ENCODE measurements at places on chromosomes 5 and 9.

DNA sequence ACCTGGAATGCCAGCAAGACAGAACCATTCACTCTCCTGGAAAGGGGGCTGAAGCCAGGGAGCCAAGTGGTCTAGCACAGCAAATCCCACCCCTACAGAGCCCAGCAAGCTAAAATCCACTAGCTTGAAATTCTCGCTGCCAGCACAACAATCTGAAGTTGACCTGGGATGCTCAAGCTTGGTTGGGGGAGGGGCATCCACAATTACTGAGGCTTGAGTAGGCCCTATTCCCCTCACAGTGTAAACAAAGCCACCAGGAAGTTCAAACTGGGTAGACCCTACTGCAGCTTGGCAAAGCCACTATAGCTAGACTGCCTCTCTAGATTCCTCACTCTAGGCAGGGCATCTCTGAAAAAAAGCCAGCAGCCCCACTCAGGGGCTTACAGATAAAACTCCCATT is 17.3 kb downstream of the RIGI start:
- DNase-seq: no peak

GRCh38 chr5:143235423-143235822 is 168.1 kb downstream of the NR3C1 start:
- peak; percentile 87 for DNase-seq

DNA sequence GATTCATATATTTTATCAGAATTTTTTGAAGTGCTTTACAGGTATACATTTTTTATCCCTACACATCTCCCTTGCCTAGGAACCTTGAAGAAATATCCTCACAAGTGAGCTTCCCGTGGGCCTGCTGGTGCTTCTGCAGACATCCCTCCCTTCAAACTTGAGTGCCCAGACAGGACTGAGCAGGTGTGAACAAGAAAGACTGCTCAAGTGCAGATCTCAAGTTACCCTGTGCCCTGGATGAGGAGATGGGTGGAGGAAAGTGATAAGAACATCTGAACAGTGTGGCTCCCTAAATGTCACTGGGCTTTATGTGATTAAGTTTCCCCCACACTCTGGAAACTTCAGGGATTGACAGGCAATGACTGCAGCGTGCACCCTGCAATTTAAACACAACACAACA is 209.8 kb downstream of the TLE1 start:
- DNase-seq: no peak

GRCh38 chr9:10007356-10007755 is 605.4 kb downstream of the PTPRD start:
- DNase-seq: no peak

- DNase-seq: peak; percentile 22
Observed at GRCh38 chr5:169978714-169979113, 1.6 kb downstream of the INSYN2B start.

GRCh38 chr9:36316611-36317317 is 58.5 kb upstream of the GNE start:
- DNase-seq: peak; percentile 73

- DNase-seq: no peak
Observed at GRCh38 chr5:155906046-155906445, 420.9 kb upstream of the SGCD start.

DNA sequence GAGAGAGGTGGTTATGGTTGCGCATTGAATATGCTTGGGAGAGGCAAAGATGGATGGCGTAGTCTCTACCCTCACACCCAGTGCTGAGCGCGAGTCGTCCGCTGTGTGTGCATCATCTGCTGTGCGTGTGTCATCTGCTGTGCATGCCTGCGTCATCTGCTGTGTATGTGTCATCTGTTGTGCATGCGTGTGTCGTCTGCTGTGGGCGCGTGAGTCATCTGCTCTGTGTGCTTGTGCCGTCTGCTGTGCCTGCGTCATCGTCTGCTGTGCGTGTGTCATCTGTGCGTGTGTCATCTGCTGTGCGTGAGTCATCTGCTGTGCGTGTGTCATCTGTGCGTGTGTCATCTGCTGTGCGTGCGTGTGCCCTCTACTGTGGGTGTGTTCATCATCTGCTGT is 68.0 kb upstream of the IRX4 start:
- DNase-seq: no peak

DNA sequence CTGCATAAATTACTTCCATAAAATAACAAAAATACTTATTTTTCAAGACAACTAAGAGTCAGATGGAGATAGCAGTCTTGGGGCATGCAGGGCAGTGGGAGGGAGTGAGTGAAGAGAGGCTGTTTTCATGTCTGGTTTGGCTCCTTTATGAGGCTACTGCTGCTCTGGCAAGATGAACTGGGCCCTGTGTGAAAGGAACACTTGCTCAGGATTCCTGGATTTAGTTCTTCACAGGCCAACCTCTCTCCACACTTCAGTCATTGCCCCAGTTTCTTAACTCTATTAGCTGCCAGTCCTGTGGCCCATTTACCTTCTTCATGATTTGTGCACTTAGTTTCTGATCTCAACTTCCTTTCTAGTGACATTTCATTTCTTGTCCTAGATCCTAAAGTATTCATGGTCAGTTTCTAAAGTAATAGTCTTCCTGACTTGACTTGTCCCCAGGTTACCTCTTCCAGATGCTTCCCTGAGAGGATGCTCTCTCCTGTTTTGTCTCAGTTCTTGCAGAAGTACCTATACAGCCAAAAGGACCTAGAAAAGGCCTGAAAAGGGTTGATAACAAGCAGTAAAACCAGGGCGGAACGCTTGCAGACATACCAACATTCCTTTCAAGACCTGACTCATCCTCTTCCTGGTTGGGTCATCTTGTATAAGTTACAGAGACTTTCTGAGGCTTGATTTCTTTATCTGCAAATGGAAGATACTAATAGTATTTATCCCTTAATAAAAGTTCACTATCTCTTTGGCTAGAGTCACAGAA is 77.0 kb upstream of the ZFAND5 start:
- peak; percentile 88 for DNase-seq

DNA sequence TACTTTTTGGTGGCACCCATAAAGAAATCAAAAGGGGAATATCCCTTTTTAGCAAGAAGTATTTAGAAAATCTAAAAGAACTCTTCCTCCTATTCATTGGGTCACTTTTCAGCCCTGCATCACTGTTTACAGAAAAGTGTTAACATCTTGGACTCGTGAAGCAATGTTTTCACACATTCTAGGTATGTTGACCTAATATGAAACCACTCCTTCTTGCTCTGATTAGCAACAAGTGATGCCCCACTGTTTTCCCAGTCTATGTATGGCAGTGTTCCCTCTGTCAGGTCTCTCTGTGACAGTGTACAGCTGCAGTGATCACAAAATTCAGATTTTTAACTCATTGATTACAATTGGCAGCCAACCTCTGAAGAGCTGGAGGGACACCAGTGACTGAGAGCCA is 148.2 kb upstream of the SLC12A2 start:
- no peak for DNase-seq

DNA sequence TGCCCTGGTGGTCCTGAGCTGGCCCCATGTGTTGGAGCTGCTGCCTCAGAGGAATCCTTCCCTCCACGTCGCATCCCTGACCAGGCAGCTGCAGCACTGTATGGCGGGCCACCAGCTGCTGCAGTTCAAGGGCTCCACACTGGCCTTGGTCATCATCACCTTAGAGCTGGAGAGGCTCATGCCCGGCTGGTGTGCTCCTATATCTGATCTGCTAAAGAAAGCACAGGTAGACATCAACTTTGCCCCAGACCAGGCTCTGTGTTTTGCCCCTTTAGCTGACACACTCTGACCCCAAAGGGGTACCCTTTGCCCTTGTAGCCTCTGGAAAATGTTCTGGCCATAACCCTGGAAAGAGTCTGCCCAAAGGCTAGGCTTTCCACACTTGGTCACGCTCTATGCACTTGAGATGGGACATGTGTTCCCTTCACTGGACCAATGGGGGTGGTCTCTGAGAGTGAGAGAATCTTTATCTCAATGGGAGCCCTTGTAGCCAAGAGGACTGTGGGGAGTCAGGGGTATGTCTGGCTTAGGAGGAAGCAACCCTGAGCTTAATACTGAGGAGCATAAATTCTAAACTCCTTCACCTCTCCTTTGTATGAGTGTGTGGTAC is 4.8 kb downstream of the CCNI2 start:
- DNase-seq: no peak

Data from fibroblast of the aortic adventitia (primary cell).